ENCODE measurements at places on chromosomes 11 and 22.

- DNase-seq: no peak
Observed at GRCh38 chr11:22728600-22729389, 62.4 kb downstream of the GAS2 start.

- no peak for DNase-seq
Observed at GRCh38 chr11:34067383-34068065, 16.0 kb downstream of the CAPRIN1 start.

GRCh38 chr11:66388780-66389386 is 17.3 kb upstream of the SLC29A2 start:
- DNase-seq: peak; percentile 66

DNA sequence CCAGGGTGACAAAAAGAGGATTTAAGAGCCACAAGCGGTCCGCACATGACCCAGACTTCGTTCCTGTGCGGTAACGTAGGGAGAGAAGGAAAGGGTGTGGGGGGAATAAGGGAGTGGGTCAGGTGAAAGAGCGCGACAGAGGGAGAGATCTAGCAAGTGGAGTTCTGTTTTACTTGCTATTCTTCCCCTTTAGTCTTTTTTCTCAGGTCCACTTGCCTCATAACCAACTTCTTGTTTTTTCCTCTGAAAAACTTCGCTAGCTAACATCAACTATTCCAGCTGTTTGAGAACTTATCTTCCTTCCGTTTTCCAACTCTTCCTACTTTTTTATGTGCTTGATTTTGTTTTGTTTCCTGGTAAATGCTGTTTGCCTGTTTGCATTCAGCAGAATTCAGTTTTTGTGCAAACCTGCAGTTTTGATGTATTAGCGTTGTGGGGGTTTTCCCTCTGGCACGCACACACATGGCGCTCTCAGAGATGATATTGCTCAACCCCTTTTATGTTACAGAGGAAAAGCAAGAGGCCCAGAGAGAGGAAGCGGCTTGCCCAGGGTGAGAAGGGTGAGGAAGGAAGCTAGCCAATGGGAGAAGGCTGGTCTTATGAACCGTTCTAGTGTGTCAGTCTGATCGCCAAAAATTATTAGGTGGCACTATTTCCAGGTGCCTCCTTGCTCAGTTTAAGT is 592 bp upstream of the CTSC start:
- DNase-seq: peak; percentile 54

GRCh38 chr11:119206511-119207414 is 624 bp downstream of the CBL start:
- DNase-seq: no peak

DNA sequence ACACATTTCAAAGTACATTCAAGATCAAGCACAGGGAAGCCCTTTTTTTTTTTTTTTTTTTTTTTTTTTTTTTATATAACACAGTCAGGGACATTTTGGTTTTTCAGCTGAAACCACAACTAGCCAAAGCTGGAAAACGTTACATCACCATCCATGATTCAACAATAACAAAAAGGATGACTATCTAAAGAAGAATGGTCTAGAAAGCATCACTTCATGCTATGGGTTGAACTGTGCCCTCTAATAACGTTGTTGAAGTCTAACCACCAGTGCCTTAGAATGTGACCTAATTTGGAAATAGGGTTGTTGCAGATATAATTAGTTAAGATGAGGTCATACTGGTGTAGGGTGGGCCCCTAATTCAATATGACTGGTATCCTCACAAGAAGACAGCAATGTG is 46.6 kb downstream of the MTMR2 start:
- peak; percentile 86 for DNase-seq

DNA sequence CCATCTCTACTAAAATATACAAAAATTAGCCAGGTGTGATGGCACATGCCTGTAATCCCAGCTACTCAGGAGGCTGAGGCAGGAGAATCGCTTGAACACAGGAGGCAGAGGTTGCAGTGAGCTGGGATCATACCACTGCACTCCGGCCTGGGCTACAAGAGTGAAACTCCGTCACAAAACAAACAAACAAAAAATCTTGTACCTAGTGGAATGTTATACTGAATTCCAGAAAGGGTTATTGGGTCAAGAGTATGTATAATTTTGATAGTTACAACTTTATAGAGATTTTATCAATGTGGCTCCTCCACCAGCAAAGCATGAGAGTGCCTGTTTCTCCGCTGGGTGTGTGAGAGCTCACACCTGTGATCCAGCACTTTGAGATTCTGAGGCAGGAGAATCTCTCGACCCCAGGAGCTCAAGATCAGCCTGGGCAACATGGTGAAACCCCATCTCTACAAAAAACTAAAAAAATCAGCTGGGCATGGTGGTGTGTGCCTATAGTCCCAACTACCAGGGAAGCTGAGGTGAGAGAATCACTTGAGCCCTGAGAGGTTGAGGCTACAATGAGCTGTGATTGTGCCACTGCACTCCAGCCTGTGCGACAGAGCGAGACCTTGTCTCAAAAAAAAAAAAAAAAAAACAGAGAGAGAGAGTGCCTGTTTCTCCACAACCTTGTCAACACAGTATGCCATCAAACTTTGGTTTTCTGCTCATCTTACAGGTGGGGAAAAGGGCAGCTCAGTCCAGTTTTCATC is 12.7 kb upstream of the FOLR1 start:
- DNase-seq: no peak

DNA sequence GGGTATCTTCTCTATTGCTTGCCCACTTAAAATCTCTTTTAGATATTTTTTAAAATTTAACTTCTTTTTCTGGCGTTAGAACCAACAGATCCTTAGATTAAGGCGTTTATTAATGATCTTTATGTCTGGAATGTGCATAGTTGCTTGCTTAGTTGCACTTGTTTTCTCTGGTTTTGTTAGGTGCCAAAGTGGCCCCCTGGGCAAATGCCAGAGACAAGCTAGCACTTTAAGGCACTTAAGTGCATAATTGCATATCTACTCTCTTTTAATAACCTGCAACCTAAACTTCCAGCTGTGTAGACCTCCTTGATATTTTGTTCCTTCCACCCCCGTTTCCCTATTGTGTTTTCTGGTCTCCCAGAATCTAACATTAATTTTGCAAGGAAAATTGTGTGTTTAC is 3.3 kb downstream of the RBM4 start:
- no peak for DNase-seq

GRCh38 chr11:75639762-75640181 is 29.1 kb downstream of the MAP6 start:
- peak; percentile 63 for DNase-seq

DNA sequence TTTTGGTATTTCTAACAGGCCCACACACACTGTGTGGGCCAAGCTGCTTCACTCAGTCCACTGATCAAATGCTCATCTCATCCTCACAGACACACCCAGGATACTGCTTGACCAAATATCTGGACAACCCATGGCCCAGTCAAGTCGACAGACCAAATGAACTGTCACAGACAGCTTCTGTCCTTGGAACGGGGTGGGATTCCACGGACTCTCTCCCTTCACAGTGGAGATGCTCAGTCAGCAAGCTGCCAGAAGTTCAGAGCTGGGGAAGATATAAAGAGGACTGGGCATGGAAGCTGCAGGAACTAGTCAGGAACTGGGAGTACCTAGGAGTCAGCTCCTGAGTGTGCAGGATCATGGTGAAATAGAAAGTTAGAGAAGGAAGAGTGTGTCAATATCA is 34.6 kb upstream of the CD81 start:
- DNase-seq: no peak

DNA sequence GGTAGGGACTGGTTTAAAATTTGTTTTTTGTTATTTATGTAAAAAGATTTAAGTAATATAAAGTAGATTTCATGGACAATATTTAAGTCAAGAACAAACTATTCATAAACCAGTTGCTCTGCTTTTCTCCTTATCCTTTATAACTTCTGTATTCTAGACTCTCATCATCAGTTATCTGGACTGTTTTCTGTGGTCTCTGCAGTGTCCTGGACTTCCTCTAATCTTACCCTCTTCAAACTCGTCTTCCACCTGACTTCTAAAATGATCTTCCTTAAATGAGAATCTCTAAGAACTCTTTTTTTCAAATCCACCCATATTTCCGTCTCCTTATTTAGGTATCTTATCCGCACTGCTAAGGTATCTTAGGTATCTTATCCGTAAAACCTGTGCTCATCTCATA is 8.1 kb downstream of the RRM1 start:
- DNase-seq: no peak

- peak; percentile 29 for DNase-seq
Observed at GRCh38 chr22:30591191-30591587, 521 bp downstream of the PES1 start.

- DNase-seq: peak; percentile 81
Observed at GRCh38 chr11:69674267-69674885, 777 bp downstream of the LTO1 start.

DNA sequence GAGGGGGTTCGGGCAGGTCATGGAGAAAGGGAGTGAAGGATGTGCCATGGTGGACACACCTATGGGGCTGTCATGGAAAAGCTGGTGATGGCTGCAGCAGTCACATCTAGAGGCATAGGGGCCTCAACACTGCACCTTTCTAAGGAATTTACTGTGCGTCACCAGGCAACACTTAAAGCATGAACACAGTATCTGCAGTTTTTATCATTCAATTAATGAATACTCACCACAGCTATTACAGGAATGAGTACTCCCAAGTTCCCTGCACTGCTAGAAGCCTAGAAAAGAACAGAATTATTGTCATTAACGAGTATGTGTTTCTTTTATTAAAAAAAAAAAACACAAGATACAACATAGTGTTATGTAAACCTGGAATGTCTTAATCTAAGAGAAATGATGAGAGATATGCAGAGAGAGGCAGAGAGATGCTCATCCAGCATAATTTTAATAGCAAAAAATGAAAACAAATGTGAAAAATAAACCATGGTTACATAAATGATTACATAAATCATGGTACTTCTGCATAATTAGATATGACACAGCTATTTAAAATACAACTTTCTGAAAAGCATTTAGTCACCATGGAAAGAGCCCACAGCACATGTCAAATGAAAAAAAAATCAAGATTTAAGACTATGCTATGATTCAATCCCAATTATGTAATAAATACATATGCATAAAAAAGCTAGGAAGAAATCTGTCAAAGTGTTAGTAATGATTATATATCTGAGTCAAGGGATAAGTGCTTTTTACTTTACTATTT is 19.2 kb downstream of the SERPIND1 start:
- no peak for DNase-seq

- no peak for DNase-seq
Observed at GRCh38 chr11:6285019-6285418, 25.4 kb downstream of the CCKBR start.

GRCh38 chr11:45021001-45021400 is 70.3 kb upstream of the TP53I11 start:
- no peak for DNase-seq

DNA sequence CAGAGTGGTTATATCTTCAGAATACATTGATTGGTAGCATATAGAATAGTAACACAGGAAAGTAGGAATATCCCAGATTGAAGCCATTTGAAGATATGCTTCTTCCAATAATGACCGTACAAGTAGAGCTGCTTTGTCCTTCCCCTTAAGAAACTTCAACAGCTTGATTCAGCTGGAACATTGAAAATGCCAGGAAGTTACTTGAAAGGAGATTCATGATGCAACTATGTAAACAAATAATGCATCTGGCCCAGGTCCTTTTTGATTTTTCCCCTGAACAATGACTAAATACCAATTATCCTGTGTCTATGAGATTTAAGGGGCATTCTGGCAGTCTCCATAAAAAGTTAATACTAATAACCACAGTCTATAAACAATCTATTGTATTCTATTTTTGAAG is 3.0 kb downstream of the DKK3 start:
- peak; percentile 46 for DNase-seq

DNA sequence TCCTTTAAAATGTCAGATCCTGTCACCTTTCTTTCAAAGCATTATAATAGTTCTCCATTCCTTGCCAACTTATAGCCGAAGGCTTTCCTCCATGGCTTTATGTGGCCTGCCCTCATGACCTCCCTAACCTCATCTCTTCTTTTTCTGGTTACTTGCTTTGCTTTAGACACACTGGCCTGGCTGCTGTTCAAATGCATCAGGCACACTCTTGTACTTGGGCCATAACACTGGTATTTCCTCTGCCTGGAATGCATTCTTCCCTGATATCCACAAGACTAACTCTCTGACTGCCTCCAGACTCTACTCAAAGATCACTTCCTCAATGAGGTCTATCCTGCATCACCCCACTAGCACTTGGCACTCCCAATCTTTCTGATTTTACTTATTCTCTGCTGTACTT is 710.3 kb downstream of the KCNA4 start:
- peak; percentile 81 for DNase-seq

- no peak for DNase-seq
Observed at GRCh38 chr11:86261328-86261727, 16.8 kb downstream of the EED start.

DNA sequence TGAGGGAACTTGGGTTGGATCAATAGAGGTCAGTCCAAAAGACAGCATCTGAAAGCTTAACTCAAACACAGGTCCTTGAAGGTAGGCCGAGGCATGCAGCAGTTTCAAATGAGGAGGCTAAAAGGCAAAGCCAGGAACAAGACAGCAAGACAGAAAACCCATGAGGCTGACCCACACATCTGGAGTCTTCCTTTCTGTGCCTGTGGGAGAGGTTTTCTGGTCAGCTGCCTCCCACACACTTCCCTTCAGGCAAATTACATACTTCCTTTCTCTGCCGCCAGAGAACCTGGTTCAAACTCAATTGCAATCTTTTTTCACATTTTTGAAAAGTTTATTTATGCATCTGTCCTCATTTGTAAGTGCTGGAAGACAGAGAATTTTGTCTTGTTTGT is 29.8 kb upstream of the CRTAM start:
- DNase-seq: peak; percentile 52

DNA sequence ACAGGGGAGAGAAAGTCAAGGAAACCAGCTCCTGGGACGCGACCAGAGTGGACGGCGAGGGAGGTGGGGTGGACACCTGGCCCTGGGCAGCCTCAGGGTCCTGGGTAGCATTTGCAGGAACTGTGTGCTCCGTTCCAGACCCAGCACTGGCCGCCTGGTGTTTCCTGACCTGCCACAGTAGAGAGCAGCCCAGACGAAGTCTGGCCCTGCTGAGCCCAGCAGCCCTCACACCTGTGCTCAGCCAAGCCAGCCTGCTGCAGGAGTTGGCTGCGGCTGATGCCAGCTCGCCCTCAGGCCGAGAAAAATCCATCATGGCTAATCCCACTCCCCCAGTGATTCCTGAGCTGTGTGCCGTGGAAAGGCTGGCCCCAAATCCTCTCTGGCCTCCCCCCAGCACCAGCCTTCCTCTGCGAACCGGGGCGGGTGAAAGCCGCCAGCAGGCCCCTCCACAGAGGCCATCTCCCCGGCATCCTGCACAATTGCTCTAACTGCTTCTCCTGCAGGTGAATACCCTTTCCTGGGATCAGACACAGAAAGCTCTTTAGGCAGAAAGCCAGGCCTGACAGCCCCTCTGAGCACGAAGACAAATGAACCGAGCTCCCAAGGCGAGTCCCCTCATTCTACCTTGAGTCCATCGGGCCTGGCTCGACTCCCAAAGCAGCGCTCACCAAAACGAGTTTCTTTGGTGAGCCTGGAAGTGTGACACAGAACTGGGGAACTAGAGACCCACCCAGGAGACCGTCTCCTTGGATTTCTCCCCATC is 88.6 kb downstream of the RTL6 start:
- DNase-seq: no peak

- no peak for DNase-seq
Observed at GRCh38 chr11:46105134-46105628, 16.1 kb downstream of the PHF21A start.

All from AG08395 (cell line).